ENCODE measurements at places on chromosomes 7 and 10.
A peak's percentile ranks its signal among the peaks of the same experiment; 100 is the strongest.

GRCh38 chr10:96695366-96695765, 24.9 kb downstream of the PIK3AP1 start:
- no peak for DNase-seq

- DNase-seq, result peak; percentile 54
Measured at GRCh38 chr7:98418636-98419315, 17.9 kb upstream of the BAIAP2L1 start.

DNA sequence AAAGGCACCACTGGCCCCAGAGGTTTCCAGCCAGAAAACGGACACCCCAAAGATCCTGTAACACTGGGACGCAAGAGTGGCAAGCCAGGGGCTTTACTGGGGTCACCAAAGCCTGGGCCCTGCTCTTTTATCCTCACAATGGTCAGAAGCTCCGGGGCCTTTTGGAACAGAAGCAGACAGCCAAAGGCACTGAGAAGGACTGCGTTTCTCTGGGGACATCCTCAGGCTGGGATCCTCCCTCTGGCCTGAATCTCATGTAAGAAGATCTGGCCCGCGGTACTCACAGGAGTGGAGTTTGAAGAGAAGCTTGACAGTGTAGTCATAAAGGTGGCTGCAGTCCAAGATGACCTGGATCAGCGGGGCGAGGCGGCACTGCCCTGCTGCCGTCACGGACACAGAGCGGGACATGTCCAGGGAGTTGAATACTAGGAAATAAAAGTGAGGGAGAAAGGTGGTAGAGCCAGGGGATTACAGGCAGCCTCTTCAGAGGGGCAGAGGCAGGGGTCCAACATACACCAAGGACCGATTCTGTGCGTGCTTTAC, 81.4 kb downstream of the SPDYE5 start:
- no peak for DNase-seq

DNA sequence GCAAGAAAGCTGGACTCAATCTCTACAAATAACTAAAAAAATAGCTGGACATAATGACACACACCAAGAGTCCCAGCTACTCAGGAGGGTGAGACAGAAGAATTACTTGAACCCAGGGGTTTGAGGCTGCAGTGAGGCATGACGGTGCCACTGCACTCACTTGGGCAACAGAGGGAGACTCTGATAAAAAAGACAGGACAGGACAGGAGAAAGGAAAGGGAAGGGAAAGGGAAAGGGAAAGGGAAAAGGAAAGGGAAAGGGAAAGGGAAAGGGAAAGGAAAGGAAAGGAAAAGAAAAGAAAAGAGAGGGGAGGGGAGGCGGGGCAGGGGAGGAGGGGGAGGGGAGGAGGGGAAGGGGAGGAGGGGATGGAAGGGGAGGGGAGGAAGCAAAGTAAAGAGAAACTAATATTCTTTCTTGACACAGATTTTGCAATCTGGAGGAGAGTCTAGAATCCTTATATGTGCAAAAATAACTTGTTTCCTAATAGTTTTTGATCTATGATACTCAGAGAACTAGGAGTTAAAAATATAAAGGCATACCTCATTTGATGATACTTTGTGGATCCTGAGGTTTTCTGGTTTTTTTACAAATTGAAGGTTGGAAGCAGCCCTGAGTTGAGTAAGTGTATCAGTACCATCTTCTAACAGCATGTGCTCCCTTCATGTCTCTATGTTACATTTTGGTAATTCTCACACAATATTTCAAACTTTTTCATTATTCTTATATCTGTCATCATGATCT, 8.0 kb downstream of the SAR1A start:
- DNase-seq, result no peak

- DNase-seq, result no peak
Measured at GRCh38 chr10:77415313-77415960, 222.2 kb downstream of the KCNMA1 start.

GRCh38 chr10:35606430-35606829, 1.3 kb downstream of the GJD4 start:
- DNase-seq, result no peak

- DNase-seq, result no peak
Measured at GRCh38 chr7:135775230-135775629, 26.6 kb upstream of the FAM180A start.

DNA sequence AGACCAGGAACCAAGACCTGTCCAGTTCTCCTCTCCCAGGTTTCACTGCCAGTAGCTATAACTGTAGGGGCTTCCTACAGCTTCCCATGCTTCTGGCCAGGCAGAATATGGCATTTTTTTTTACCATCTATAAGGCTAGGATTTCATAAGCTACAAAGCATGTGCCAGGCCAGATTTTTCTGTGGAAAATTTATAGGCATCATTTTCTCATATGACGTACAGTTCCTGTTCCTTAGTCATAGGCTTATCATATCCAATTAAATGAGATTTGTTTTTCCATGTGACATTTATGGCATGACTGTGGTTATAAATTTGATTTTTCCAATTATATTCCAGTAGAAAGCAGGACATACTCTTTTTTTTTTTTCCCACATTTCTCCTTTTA, 208.6 kb upstream of the NPY start:
- no peak for DNase-seq

GRCh38 chr10:36358736-36359135, 716.6 kb upstream of the FZD8 start:
- DNase-seq, result no peak

DNA sequence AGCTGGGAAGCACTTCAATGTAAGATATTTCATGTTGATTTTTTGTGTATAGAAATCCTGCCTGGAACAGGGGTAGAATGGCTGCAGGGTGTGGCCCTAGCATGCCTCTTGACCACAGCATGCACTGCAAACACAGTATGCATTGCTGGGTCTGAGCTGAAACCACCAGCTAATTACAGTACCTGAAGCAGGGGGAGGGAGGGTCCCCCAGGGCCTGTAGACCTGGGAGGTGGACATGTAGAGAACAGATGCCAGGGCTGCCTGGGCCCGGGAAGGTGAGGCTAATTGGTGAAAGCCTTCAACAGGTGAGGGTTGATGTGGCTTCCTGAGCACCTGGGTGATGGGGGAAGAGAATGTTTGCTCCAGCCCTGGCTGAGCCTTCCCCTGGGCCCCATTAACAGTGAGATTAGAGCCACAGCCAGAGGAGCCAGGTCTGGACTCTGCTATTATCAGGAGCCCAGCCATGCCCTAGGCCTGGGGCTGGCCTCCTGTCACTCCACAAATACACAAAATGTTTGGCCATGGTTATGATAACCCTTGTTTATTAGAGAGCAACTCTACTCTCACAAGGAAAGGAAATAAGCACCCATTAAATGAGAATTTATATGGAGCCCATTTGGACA, 83.3 kb downstream of the PLXNA4 start:
- DNase-seq, result no peak

GRCh38 chr7:1087465-1087814, 473 bp upstream of the GPER1 start:
- DNase-seq, result no peak

DNA sequence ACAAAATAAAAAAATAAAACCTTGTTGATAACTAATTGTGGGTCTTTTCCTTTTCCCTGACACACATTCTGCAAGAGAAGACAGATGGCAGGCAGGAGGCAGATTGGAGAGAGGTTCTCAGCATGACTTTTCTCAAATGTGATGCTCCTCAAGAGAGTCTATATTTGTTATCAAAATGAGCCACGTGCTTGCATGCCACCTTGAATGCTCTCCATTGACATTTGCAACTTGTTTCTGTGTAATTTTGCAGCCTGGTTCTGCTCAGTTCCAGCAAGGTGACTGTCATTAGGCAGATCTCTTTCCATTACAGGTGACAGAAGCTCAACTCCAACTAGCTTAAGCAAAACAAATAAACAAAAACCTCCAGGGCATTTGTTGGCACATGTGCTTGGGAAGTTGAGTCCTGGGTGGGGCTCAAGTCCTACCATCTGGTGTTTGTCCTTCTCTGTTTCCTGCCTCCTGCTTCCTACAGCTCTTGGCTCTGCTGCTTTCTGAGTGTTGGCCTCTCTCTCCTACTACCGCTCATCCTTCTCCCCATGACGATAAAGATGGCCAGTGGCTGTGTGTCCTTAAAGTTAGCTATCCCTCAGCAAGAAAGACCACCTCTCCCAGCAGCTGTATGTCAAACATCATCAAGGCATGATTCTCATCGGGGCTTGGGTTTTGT, 56.7 kb downstream of the GRK5 start:
- DNase-seq, result no peak

DNA sequence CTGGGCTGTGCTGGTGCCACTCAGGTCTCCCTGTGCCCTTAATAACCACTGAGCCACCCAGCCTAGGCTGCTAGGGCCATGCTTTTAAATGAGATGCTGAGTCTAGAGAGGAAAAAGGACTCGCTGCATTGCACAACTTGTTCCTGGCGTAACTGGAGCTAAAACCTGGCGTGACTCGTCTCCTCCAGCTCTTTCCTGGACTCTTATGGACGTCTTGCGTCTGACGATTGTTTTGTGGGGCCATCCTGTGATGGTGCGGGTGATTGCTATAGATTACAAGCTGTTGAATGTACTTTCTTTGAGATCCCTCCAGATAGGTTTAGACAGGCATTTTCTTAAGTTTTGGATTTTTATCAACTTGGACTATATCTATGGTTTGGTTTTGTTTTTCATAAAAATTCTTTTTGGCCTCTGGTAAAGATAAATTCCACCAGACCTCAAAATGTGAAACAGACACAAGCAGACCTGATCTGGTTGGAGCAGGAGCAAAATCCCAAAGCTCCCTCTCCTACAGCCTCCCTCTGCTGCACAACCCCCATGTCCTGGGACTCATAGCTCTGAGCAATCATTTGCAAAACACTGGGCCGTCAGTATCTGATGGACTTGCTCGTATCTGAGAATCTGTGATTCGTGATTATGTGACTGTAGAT, 230.3 kb downstream of the ARHGAP12 start:
- DNase-seq, result no peak

DNA sequence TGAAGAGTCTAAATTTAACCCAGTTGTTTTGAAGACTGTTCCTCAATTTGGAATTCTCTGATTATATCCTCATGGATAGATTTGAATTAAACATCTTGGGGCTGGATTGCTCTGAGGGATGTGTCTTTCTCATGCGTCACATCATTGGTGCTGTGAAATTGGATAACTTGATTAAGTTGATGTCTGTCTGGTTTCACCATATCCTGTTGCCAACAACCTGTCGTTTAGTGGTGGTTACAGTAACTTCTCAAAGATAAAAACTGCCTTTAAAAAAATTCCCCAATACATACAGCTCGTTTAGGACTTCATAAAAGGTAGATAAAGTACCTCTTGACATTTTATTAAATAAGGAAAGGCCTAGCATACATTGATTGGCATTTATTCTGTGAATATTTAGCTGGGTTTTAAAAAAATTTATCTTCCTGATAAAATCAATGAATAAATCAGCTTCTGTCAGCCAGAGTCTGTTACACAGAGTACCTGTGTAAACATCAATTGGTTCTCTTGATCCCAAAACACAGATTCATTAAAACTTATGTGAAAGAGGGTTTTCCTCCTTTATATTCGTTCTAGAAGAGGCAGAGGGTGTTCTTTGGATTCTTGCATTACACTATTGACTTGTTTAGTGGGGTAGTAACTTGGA, 10.5 kb downstream of the CRCP start:
- DNase-seq, result no peak

GRCh38 chr7:151936207-151936606, 20.0 kb upstream of the GALNTL5 start:
- DNase-seq, result no peak

- peak; percentile 41 for DNase-seq
Measured at GRCh38 chr10:101214446-101215396, 14.5 kb downstream of the LBX1 start.

DNA sequence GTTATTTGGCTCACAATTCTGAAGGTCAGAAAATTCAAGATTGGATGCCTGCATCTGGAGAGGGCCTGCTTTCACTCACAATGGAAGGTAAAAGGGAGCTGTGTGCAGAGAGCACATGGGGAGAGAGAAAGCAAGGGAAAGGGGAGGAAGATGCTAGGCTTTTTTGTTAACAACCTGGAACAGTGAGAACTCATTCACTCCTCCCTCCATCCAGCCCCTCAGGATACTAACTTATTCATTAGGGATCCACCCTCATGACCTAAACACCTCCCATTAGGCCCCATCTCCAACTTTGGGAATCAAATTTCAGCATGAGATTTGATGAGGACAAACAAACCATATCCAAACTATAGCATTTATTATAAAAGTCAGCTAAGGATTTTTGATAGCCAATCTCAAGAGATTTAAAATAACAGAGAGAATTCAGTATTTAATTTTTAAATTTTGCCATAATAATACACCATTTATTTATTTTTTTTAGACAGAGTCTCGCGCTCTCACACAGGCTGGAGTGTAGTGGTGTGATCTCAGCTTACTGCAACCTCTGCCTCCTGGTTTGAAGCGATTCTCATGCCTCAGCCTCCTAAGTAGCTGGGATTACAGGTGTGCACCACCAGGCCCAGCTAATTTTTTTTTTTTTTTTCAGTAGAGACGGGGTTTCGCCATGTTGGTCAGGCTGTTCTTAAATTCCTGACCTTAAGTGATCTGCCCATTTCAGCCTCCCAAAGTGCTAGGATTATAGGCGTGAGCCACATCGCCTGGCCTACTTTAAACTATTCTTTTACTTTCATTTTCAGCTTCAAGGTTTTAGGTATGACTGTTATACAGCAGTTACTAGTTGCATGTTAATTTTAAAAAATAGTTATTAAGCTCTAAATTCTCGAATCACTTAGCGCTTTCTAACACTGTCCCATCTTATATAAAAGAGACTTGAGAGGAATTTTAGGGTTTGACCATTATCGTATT, 20.3 kb upstream of the ETV1 start:
- DNase-seq, result no peak

DNA sequence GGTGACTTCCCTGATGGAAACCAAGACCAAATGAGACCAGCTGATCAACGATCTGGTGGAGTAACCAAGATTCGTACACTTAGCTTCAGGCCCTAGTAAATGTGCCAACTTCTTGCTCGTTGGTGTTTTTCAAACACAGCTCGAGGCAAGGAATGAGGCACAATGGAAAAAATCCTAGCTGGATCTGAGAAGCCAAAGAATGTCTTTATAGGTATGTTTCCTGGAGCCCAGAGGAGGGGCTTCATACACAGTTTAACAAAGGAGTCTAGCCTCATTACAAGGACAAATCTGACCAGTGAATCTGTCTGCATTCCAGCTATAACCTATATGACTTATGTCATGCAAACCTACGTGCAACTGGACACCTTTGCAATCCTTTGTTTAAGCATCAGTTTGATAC, 3.7 kb downstream of the COL17A1 start:
- no peak for DNase-seq

- DNase-seq, result no peak
Measured at GRCh38 chr10:124602646-124603365, 141.2 kb downstream of the LHPP start.

DNA sequence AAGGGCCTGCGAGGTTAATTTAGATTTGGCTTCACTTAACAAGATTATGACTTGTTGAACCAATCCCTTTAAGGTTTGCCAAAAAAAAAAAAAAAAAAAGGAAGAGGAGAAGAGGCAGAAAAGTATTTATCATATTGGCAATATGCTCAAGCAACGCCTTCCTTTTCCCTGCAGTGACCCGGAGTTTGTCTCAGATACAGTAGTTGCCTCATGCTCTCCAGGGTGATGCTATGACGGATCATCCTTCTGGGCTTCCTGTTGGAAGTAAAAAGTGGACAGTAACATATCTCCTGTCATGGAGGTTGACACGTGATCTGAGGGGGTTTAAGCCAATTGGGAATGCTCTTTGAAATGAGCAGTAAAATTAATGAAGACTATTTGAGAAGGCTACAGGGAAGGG, 117.3 kb downstream of the BMPER start:
- DNase-seq, result no peak

All from stimulated activated CD8-positive, alpha-beta memory T cell treated with anti-CD3 and anti-CD28 coated beads, Interleukin-7, amount 100 ng/mL, for 48 hours (primary cell).